ENCODE measurements at places on chromosomes 1 and 21. TPM values are rescaled to one million over a fixed set of nuclear protein-coding genes. Genes with fewer than 3 reads are reported as not detected.

Gene KCNT2
- polyA plus RNA-seq: not detected

Gene RABGAP1L
- 59.8 TPM for polyA plus RNA-seq

Gene FAM72D
- not detected for polyA plus RNA-seq

Gene CD55
- 156 TPM for polyA plus RNA-seq

DNA sequence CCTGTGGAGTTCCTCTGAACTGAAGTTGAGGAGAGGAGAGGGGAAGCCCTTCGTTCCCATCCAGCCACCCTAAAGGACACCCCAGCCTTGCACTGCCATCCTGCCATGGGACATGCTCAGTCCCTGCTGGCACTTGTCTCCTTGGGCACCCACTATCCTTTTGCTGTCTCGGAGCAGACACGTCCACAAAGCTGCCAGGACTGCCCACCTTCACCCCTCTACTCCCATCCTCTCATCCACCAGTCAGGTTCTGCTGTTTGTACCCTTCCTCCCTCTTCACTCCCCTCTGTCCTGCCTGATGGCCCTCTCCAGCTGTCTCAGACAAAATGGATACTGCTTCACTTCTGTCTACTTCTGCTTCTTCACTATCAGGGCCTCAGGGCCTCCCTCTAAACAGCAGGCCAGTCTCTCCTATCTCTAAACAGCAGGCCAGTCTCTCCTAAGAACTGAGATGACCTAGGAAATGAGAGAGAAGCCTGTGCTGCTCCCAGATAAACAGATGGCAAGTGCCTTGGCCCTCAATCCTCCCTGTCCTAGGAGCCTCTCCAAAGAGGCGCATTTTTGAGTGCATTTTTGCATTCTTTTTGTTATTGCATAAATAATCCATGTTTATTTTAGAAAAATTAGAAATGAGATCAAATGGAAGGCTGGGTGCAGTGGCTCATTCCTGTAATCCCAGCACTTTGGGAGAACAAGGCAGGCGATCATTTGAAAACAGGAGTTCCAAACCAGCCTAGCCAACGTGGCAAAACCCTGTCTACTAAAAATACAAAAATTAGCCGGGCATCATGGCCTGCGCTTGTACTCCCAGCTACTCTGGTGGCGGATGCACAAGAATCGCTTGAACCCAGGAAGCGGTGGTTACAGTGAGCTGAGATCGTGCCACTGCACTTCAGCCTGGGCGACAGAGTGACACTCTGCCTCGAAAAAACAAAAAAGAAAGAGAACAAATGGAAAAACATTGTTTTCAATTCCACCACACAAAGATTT, 4.4 kb upstream of the PYCR2 start:
- no peak for DNase-seq

GRCh38 chr1:168585191-168585590, 8.8 kb downstream of the XCL1 start:
- DNase-seq: no peak

DNA sequence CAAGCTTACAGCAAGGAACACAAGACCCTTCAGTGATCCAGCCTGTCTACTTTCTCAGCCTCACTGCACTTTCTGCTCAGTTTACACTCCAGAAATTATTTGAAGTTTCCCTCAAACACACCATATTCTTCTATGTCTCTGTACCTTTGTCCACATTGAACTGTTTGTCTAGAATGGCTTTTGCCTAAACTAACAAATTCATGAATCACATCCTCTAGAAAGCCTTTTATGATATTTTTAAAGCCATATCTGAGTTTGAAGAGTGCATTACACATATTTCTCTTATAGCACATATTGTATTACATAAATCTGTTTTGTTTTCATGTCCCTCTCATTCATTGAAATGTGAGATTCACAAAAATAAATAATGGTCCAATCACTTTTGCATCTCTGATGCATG, 446.0 kb upstream of the ZRANB2 start:
- no peak for DNase-seq

- DNase-seq: no peak
These were observed 146.0 kb downstream of the PBX1 start for GRCh38 chr1:164704954-164705353.

DNA sequence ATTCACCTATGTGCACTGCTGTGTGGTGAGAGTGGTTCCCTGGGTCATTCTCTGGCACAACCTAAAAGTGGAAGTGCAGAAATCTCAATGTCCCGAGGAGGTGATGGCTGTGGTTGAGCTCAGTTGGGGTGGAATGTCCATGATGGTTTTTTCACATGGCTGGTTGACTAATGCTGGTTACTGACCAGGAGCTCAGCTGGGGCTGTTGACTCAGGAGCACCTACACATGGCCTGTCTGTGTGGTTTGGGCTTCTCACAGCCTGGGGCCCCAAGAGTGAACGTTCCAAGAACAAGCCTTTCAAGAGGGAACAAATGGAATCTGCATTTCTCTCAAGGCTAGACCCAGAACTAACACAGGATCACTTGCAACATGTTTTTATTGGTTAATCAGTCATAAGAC, 6.4 kb upstream of the KANK4 start:
- no peak for DNase-seq

DNA sequence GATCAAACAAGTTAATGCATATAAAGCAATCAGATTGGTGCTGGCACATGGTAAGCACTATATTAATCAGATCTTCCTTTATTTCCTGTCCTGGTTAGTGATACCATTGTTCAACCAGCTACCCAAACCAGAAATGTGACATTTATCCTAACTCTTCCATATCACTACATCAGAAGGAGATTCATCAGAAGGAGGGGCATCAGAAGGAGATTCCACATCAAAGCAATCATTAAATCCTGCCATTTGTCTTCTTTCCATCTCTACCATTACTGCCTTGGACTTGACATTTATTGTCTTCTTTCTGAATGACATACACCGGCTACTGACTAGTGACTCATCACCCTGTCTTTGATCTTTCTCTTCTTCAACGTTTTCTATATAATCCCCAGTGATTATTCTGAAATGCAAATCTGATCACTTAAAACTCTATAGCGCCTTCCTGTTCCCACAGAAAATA, 75.0 kb downstream of the DNM3 start:
- no peak for DNase-seq

DNA sequence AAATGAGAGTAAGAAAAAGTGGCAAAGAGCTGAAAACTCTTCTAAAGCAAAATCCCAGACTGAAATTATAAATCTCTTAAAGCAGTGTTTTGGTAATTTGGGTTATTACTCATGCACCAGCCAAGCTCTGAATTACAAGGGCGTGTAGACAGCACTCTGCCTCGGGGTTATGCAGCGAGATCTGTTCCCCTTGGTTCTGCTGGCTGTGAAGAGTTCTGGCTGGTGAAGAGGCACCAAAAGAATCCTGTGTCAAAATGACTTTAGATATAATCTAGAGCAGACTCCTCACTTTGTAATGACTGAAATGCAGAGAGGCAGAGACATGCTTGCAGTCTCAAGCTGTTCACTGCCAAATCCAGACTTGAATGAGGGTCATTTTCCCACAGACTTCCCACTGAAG, 461.8 kb upstream of the CXADR start:
- no peak for DNase-seq

DNA sequence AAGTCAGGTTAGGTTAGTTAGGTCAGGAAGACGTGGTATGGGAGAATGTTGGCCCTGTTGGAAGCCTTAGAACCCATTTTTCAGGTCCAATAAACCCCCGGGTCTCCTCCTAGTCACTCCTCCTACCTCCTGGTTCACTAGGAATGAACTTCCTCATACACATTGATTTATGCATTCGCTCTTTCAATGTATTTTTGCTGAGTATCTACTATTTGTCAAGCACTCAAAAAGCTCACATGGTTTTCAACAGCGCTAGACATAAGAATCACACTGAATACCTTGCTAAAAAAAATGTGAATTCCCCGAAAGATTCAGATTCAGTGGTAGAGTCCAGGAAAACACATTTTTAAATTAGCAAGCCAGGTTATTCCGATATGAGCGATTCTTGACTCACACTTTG, 85.8 kb upstream of the LRRN2 start:
- DNase-seq: no peak

- no peak for DNase-seq
These were observed 25.2 kb upstream of the VTCN1 start for GRCh38 chr1:117235863-117236465.

- DNase-seq: no peak
These were observed 23.5 kb downstream of the RNASEL start for GRCh38 chr1:182565537-182565936.

GRCh38 chr1:3438661-3439180, 15.7 kb upstream of the ARHGEF16 start:
- no peak for DNase-seq

Measured in naive thymus-derived CD8-positive, alpha-beta T cell (primary cell).